Pancreas (tissue), 10 donors: ENCODE measurements at places on chromosomes 2 and 18.
A peak's percentile ranks its signal among the peaks of the same experiment; 100 is the strongest.

- H3K4me1 ChIP-seq, result no peaks in the 10 kb centered on the region
- H3K27me3 ChIP-seq, result no peaks in the 10 kb centered on the region
- H3K4me3 ChIP-seq, result no peak overlapping the region
- DNase-seq, result no peak
- H3K27ac ChIP-seq, result no peak overlapping the region
- peaks cover 12% of the 10 kb centered on the region for H3K36me3 ChIP-seq
Observed at GRCh38 chr2:47426786-47427185, 23.8 kb downstream of the MSH2 start.

DNA sequence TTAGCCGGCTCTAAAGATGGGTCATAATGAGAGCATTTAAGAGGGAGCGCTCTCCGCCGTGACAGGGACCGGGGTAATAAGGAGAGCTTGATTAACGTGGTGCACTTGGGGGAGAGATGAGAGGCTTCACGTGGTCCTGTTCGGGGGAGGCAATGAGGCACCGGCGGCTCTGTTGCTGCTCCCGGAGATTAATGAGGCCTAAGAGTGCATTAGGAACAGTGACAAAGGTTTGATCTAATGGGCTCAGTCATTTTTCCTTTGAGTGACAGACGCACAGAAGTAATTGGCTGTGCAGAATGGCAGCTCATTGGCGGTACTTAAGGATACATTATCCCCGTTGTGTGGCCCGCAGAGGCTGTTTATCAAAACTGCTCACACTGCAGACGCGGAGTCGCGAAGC lies 250.7 kb downstream of the GBX2 start:
- DNase-seq, result no peak
- no peak overlapping the region for H3K4me3 ChIP-seq
- no peaks in the 10 kb centered on the region for H3K4me1 ChIP-seq
- no peak overlapping the region for H3K27ac ChIP-seq
- no peaks in the 10 kb centered on the region for H3K27me3 ChIP-seq

- no peak for DNase-seq
- H3K27ac ChIP-seq, result no peak overlapping the region
- H3K27me3 ChIP-seq, result no peaks in the 10 kb centered on the region
Observed at GRCh38 chr18:37275237-37275741, 290.3 kb downstream of the CELF4 start.

DNA sequence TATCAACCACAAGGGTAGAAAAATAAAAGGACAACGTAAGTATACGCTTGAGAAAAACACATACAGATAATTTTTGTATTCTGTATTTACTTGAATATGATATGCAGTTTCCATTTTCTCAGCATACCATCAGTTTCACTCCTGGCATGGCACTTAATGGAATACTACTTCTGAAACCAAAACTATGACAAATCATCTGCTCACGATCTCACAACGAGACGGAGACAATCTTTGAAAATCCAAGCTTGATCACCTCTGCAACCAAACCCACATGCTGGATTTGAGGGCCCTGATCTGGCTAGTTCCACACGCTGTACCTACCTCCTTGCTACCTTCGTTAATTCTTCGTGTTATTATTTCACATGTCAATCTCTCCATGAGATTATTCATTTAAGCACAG lies 387.6 kb downstream of the NBAS start:
- H3K27me3 ChIP-seq, result no peaks in the 10 kb centered on the region
- H3K36me3 ChIP-seq, result no peaks in the 10 kb centered on the region
- H3K4me1 ChIP-seq, result no peaks in the 10 kb centered on the region
- no peak overlapping the region for H3K27ac ChIP-seq
- H3K4me3 ChIP-seq, result no peak overlapping the region

DNA sequence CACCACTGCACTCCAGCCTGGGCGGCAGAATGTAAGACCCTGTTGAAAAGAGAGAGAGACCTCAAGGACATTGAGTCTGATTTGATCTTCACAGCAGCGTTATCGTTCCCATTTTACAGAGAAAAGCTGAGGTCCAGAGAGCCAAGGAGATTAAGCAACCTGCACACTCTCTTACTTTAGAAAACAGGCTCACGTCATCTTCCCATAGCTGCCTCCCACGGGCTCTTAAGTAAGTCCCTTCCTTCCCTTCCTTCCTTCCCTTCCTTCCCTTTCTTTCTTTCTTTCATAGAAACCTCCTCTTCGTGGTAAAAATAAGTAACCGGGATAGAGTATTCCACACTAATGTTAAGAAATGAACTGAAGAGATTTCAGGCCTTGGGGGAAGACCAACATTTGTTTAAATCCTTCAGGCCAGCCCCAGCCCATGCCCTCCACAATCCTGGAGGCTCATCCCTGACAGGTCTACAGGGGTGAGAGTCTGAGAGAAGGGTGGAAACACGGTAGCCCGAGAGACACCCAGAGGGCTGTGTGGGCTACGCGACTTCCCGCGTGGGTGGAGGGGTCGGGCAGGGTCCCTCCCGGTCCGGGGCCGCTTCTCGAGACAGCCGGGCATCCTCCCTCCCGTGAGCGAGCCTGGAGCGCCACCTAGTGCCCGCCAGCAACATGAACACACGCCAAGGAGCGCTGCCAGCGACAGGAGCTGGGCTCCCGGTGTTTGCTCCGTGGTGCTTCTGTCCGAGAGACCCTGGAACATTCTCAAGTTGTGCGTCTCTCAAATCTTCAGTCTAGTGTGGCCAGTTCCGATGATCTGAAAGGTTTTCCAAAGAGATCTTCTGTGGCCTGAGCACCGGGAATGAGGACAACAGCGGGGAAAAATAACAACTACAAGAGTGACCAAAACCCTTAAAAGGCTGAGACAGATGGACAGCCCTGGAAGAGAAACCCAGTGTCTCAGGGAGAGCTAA lies 160.3 kb downstream of the INO80D start:
- no peak overlapping the region for H3K27ac ChIP-seq
- H3K36me3 ChIP-seq, result no peaks in the 10 kb centered on the region
- no peaks in the 10 kb centered on the region for H3K27me3 ChIP-seq
- peaks cover 5% of the 10 kb centered on the region for H3K4me1 ChIP-seq
- no peak overlapping the region for H3K4me3 ChIP-seq
- DNase-seq, result peak; percentile 52

- no peaks in the 10 kb centered on the region for H3K36me3 ChIP-seq
- no peaks in the 10 kb centered on the region for H3K27me3 ChIP-seq
- H3K4me3 ChIP-seq, result no peak overlapping the region
- no peak for DNase-seq
- no peak overlapping the region for H3K27ac ChIP-seq
Observed at GRCh38 chr18:9067823-9068222, 34.7 kb upstream of the NDUFV2 start.

- H3K27ac ChIP-seq, result no peak overlapping the region
- no peak overlapping the region for H3K4me3 ChIP-seq
- H3K27me3 ChIP-seq, result no peaks in the 10 kb centered on the region
- H3K4me1 ChIP-seq, result no peaks in the 10 kb centered on the region
- no peaks in the 10 kb centered on the region for H3K36me3 ChIP-seq
- DNase-seq, result no peak
Observed at GRCh38 chr2:117714110-117714509, 100.4 kb upstream of the DDX18 start.

DNA sequence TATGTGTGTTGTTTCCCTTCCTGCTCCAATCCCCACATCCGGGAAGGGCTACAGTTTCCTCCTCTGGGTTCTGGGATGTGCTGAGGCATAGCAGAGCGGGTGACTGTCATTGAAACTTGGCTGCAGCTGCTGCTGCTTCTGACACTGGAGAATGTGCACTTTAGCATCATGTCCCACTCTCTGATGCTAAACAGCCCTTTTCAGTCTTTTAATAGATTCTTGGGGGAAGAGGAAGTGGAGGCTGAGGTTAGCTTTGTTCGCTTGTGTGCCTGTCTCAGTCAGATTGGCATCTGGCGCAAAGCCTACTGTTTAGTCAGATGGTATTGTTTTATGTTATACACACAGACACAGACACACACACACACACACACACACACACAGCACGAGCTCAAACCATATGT lies 136.5 kb upstream of the RND3 start:
- no peak overlapping the region for H3K27ac ChIP-seq
- no peaks in the 10 kb centered on the region for H3K4me1 ChIP-seq
- H3K36me3 ChIP-seq, result no peaks in the 10 kb centered on the region

DNA sequence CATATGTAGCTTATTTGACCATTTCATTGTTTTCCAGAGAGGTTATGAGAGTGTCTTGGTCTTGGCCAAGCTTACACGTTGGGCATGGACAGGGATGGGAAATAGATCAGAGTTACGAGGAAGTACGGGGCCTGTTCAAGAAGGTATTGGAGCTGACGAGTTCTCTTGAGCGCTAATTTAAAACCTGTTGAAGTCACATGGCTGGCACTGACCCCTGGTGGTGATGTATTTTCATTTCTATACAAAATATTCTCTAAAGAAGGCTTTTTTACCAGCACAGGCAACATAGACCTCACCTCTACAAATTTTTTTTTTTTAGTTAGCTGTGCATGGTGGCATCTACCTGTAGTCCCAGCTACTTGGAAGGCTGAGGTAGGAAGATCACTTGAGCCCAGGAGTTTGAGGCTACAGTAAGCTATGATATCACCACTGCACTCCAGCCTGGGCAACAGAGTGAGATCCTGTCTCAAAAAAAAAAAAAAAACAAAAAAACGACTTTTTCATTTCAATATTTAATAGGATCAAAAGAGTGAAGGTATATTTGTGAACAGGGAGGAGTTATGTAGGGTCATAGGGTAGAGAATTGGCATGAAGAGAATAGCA lies 19.6 kb downstream of the UGP2 start:
- no peaks in the 10 kb centered on the region for H3K4me1 ChIP-seq
- no peak for DNase-seq
- no peak overlapping the region for H3K4me3 ChIP-seq
- no peaks in the 10 kb centered on the region for H3K27me3 ChIP-seq
- peaks cover 18% of the 10 kb centered on the region for H3K36me3 ChIP-seq

- peaks cover 6% of the 10 kb centered on the region for H3K4me1 ChIP-seq
- peak overlapping the region; percentile 92 for H3K4me3 ChIP-seq
- no peaks in the 10 kb centered on the region for H3K27me3 ChIP-seq
- DNase-seq, result peak; percentile 5
Observed at GRCh38 chr18:21741562-21742314, 1.1 kb downstream of the MIB1 start.

DNA sequence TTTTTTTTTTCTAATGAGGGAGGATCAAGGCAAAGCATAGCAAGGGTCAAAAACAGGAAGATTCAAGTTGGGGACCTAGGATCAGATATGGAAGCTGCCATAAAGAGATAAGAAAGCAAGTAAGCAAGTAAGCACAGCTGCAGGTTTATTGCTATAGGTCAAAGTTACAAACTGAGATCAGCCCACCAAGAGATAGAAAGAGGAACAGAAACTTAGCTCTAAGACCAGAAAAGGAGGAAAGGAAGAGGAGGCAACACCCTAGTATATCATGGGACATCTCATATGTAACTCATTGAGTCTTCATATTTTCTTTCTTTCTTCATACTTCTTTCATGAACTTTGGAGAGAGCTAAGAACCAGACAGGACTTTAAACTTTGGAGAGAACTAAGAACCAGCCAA lies 295.9 kb upstream of the CRIM1 start:
- no peaks in the 10 kb centered on the region for H3K27me3 ChIP-seq
- DNase-seq, result no peak
- H3K4me1 ChIP-seq, result no peaks in the 10 kb centered on the region
- no peak overlapping the region for H3K4me3 ChIP-seq
- H3K36me3 ChIP-seq, result no peaks in the 10 kb centered on the region
- no peak overlapping the region for H3K27ac ChIP-seq

DNA sequence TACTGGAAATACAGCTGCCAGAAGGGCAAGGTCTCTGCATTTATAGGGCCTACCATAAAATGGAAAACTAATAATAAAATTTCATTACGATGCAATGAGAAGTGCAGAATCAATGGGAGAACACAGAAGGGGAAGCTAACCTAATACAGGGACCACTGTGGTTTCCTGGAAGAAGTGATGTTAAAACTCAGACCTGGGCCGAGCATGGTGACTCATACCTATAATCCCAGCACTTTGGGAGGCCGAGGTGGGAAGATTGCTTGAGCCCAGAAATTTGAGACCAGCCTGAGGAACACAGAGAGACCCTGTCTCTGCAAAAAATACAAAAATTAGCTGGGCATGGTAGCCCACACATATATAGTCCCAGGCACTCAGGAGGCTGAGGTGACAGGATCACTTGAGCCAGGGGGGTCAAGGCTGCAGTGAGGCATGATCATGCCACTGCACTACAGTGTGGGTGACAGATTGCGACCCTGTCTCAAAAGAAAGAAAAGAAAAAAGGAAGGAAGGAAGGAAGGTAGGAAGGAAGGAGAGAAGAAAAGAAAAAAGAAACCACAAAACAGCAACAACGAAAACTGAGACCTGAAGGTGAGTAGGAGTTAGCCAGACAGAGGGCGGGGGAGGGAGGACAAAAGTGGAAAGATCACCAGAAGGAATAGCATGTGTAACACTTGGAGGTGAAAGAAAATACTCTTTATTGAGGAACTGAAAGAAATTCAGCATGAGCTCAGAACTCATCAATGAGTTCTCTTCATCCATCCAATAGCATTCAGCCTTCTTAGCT lies 58.3 kb upstream of the DTNA start:
- H3K4me1 ChIP-seq, result peaks cover 20% of the 10 kb centered on the region
- no peaks in the 10 kb centered on the region for H3K27me3 ChIP-seq
- no peak for DNase-seq
- no peak overlapping the region for H3K4me3 ChIP-seq
- H3K27ac ChIP-seq, result no peak overlapping the region
- no peaks in the 10 kb centered on the region for H3K36me3 ChIP-seq

DNA sequence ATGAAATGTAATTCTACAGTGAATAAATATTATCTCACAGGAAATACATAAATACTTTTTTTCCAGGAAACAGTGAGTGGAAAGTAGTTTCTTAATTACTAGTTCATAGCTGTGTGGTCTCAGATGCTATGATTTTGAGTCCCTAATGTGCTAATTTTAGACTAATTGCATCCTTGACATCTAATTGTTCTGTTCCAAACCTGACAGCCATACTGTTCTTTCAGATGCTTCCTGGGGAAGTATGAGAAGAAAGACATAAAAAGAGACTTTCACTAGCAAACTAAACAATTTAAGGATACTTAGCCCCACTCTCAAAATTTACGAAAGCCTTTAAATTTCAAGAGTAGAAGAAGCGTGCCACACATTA lies 350.9 kb upstream of the CDH20 start:
- H3K27ac ChIP-seq, result no peak overlapping the region
- H3K4me3 ChIP-seq, result no peak overlapping the region
- no peaks in the 10 kb centered on the region for H3K27me3 ChIP-seq

GRCh38 chr2:74002505-74003421 lies 18.1 kb downstream of the TET3 start:
- H3K27me3 ChIP-seq, result no peaks in the 10 kb centered on the region
- peak overlapping the region; percentile 40 for H3K4me3 ChIP-seq
- DNase-seq, result peak; percentile 77
- peaks cover 10% of the 10 kb centered on the region for H3K4me1 ChIP-seq

- H3K27me3 ChIP-seq, result no peaks in the 10 kb centered on the region
- DNase-seq, result no peak
- no peak overlapping the region for H3K27ac ChIP-seq
- no peaks in the 10 kb centered on the region for H3K36me3 ChIP-seq
- H3K4me1 ChIP-seq, result no peaks in the 10 kb centered on the region
Observed at GRCh38 chr18:4102901-4103300, 352.2 kb downstream of the DLGAP1 start.

GRCh38 chr2:25829377-25829704 lies 48.9 kb downstream of the ASXL2 start:
- no peaks in the 10 kb centered on the region for H3K36me3 ChIP-seq
- H3K27ac ChIP-seq, result no peak overlapping the region
- no peak for DNase-seq
- H3K4me3 ChIP-seq, result no peak overlapping the region

- H3K36me3 ChIP-seq, result no peaks in the 10 kb centered on the region
- H3K27ac ChIP-seq, result no peak overlapping the region
- DNase-seq, result no peak
- H3K4me3 ChIP-seq, result no peak overlapping the region
Observed at GRCh38 chr2:25032094-25032493, 9.8 kb upstream of the EFR3B start.

- peaks cover 4% of the 10 kb centered on the region for H3K4me1 ChIP-seq
- DNase-seq, result no peak
- H3K4me3 ChIP-seq, result no peak overlapping the region
- no peaks in the 10 kb centered on the region for H3K36me3 ChIP-seq
- H3K27ac ChIP-seq, result no peak overlapping the region
Observed at GRCh38 chr2:27622921-27623384, 5.9 kb downstream of the CCDC121 start.
